ENCODE measurements at places on chromosomes 7 and 10.
A peak's percentile ranks its signal among the peaks of the same experiment; 100 is the strongest.

GRCh38 chr7:3280946-3281656 is 20.0 kb upstream of the SDK1 start:
- no peak for DNase-seq

DNA sequence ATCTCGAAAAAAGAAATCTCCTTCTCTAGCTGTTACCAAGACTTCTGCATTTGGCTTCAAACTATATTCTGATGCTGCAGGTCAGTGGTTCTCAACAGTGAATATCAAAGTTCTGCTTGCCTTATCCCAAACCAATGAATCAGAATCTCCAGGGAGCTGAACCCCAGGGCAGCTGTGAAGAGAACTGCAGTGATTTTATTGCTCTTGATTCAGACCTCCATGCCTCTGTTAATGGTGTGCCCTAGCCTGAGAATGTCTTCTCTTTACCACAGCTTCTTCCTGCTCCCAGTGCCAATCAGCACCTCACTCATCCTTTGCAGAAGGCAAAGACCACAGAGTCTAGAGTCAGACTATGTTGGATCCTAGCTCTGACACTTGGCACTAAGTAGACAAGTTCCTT is 46.2 kb upstream of the MRLN start:
- no peak for DNase-seq

DNA sequence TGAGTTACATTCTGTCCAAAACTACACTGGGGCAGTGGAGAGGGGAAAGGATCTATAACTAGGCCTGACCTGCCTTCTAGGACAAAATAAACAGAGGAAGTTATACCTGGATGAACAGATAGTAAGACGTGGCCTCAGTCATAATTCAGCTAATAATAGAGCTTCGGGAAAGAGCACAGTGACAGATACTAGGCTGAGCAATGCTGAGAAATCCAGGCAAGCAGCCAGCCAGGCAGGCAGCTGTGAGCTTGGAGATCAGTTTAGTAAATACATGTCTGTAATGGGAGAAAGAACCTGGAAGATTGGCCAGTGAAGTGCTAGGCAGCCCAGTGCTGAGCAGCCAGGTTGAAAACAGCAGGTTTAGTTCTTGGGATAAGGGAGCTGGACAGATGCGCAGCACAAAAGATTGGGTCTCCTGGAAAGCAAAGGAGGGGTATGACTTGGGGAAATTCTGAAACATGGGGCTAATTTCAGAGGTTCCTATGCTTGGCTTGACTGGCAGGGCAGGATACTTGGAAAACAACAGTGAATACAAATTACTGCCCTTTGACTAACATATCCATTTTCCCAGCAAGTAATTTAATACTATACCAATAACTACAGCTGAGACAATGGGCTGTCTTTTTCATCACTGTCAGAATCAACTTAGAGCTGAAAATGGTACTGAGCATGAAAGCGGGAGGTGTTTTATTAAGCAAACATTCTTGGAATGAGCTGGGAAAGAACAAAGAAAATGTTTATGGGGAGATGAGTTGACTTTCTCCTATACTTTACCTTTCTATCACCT is 140.8 kb downstream of the DGKB start:
- DNase-seq = no peak

DNA sequence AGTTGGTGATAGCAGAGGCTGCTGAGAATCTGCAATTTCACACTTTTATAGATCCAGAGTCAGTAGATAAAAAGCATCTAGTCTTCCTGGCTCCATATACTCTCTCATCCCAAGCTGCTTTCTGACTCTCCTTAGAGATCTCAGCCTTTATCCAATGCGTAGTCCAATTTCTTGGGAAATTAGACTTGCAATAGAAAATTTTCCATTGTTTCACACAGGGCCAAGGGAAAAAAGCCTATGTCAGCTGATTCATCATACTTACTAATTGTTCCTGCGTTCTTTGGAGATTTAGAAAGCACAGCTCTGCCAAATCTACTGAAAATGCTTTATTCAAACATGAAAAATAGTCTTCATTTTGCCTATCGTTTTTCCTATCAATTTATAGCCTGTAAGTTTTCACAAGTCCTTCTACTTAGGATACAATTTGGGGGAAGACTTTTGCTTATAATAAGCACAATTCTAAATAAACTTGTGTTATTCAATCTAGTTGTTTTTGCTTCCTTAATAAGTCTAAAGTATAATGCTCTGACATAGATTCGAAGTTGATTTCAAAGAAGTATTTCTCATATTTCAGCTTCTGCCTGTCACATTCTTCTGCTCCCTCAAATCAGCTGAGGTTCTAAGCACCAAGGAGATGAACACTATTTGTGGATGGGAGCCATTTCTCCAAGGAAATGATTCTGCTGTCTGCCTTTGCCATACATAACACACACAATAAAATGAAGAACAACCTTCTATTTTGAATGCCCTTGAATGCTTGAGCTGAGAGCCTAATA is 165.4 kb downstream of the ADAM12 start:
- DNase-seq = no peak

DNA sequence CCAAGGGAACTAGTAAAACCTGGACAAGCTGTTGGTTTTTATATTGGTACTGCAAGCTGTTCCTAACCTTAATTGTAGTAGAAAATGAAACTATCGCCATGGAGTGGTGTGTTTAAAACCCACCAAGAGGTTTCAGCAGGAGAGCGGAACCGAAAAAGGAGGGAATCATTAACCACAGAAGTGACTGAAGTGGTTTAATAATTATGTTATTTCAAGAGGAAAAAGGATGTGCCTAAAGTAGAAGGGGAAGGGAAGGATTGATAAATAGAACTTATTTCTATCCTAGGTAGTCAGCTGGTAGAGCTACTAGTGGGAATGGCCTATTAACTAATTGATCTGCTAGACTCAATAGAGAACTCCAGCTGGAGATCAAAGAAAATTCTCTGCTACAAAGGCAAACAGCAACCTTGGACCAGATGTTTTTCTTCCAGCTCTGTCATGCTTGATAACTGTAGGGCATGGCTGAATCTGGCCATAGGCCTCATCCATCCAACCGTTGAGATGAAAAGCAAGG is 91.8 kb downstream of the BAMBI start:
- DNase-seq = no peak

GRCh38 chr10:128210215-128211063 is 84.2 kb upstream of the MKI67 start:
- DNase-seq = peak; percentile 83

DNA sequence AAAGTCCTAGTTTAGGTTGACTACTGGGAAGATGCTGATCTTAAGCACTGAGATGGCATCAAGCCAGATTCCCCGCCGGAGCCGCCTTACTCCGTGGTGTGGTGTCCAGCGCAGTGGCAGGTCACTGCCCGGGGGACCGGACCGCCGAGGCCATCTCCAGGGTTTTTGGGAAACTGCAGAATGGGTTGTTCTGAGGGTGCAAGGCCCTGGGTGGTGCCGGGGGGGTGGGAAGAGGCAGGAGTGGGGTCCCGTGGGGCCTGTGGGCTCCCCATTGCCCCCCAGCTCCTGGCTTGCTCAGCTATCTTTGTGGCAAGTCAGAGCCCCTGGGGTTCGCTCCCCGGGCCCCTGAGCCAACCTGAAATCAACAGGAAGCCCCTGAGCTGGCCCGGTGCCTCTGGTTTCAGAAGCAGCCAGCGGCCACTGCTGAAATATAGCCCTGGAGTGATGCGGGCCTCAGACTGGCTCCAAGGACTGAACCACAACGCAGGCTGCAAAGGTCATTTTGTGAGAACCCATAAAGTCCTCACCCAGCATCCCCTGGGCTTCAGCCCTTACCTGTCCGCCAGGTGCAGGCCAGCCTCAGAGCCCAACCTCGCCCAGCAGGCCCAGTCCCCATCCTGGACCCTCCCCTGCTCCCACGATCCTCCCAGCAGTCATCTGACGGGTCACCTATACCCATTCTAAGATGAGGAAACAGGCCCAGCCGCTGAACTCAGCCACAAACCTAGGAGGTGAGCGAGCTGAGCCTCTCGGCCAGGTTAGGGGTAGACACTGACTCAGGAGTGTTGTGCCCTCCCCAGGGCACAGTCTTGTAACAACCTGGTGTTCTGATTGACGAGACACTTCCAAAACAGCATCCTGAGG is 102.7 kb downstream of the PDGFA start:
- DNase-seq = no peak
